Left lung (tissue), 14 donors: ENCODE measurements at places on chromosomes 2 and 18. TPM values are rescaled to one million over a fixed set of nuclear protein-coding genes. Genes with fewer than 3 reads are reported as not detected.

- no peak for DNase-seq
Observed at GRCh38 chr2:120863146-120863545, 127.5 kb downstream of the GLI2 start.

GRCh38 chr2:180539541-180539940 is 440.9 kb upstream of the UBE2E3 start:
- DNase-seq: no peak

DNA sequence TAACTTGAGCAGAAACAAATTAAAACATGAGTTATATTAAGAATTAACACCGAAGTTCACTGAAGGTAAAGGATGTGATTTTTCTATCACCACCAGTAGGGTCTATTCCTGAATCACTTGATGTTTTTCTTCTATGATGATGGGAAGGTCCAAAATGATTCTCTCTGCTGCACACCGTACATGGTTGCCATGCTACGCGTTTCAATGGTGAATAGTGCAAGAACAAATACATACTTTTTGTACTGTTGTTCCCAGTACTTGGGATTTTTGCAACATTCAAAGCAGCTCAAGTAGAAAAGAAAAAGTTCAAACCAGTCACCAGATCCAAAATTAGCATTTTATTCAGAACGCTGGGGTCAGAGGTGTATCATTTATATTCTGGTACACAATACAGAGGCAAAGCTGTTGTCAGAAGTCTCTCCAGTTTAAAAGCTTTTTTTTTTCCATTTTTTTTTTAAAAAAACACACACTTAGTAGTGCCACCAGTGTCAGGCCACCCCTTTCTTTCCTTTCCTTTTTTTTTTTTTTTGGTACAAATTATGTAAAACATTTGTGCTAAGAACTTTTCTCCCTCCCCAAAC is 226.2 kb downstream of the CDH2 start:
- DNase-seq: no peak

The MROH2A gene
- polyA plus RNA-seq: 0.27 TPM

GRCh38 chr2:235080101-235080500 is 128.3 kb downstream of the SH3BP4 start:
- no peak for DNase-seq

The C2orf81 gene
- polyA plus RNA-seq: 5.4 TPM

The GTF2A1L gene
- polyA plus RNA-seq: 0.68 TPM

The OTOS gene
- not detected for polyA plus RNA-seq

DNA sequence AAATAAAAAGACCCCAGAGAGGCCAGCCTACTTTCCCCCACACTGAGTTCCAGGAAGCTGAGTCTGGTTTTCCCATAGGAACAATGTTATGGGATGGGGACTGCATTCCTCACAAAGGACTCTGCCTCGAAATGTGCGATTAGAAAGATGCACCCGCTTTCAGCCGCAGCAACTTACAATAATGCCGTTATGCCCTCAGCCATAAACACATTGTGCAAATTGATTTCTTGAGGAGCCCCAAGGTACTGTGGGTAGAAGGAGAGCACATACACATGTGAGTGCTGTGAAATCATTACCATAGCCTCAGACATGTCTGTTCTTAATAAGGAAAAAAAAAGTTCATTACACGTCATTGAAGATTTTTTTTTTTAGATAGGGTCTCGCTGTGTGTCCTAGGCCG is 64.7 kb downstream of the AGAP1 start:
- DNase-seq: no peak

- peak; percentile 17 for DNase-seq
Observed at GRCh38 chr2:126527836-126528490, 128.0 kb upstream of the GYPC start.

The TNFAIP6 gene
- polyA plus RNA-seq: 2.3 TPM

DNA sequence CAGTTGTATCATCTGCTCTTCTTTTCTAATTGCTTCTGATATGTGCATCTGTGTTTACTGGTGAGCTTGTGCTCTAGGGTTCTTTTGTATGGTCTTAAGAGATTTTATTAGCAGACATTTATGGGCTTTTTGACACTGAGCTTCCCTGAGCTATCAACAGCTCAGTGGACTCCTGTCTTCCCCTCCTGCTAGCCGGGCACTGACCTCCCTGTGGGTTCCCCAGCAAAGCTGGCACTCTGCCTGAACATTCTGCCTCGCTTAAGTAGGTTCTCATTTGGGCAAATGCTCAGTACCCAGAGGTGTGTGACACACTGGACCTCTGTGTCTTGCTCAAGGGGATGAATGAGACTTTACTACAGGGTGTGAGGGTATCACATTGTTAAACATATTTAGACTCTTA is 15.8 kb downstream of the TRAF3IP1 start:
- DNase-seq: no peak

The INHA gene
- 1.1 TPM for polyA plus RNA-seq

DNA sequence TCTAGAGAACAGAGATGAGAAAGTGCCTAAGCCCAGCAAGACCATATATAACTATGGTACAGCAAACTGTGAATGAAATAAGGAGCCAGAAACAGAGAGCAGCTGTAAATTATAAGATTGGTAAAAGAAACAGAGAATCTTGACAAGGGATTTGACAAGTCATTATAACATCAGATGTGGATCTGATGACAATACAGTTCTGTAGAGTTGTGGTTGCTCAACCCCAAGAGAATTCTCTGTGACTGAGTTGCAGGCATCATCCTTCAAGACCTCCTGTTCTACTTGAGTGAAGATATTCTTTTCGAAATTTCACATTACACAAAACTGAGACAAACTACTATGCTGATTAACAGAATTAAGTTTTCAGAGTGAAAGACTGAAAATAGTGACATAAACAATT is 343.1 kb upstream of the SLC39A10 start:
- no peak for DNase-seq

GRCh38 chr2:85728883-85729824 is 24.6 kb upstream of the ATOH8 start:
- DNase-seq: peak; percentile 87

The G6PC2 gene
- not detected for polyA plus RNA-seq

DNA sequence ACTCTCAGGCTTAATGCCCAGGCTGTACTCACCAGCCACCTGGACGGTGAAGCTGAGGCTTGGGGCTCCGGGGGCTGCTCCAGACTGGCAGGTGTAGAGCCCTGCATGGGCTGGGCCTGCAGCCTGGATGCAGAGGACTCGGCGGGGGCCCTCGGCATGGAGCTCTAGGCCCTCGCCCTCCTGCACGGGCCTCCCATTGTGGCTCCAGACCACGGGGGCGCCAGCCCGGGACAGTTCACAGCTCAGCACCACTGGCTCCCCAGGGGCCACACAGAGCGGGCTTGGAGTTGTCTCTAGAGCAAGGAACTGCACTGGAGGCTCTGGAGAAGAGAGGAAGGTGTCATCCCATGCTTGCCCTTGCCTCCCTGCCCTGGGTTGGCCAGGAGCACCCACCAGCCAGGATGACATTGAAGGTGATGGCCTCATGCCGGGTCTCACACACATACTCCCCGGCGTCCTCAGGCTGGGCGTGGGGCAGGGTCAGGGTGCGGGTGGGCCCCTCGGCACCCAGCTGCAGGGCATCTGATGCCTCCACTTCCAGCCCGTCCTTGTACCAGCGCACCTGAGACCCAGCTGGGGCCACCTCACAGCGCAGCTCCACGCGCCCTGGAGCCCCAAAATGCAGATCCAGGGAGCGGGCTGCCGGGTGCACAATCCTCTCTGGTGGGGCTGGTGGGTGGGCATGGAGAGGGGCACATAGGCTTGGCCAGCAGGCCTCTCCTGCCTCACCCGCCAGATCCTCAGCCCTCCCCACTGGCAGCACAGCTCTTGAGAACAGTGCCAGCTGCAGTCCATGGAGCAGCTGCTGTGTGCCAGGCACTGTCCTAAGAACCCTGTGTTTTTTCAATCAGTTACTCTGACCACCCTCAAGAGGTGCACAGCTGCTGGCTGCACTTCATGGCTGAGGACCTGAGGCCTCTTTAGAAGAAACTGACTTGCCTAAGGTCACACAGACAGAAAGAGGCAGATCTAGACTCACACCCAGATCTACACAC is 13.3 kb downstream of the OBSL1 start:
- no peak for DNase-seq

DNA sequence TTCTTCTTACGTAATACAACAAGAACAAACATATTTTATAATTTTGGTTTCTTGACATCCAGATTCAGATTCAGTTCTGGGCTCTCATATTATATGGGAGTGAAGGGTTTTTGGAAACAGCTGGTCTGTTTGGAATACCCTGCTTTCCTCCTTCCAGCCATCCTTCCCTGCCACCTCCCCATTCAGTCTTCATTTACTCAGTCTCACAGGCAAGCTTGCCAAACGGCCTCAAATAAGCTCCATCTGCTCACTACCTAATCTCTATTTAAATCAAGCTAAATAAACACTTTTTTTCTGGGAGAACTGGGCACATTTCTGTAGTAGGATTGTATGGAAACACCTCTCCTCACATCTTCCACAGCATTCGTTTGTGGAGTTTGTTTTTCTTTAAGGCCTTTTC is 147.5 kb downstream of the RND3 start:
- DNase-seq: no peak

DNA sequence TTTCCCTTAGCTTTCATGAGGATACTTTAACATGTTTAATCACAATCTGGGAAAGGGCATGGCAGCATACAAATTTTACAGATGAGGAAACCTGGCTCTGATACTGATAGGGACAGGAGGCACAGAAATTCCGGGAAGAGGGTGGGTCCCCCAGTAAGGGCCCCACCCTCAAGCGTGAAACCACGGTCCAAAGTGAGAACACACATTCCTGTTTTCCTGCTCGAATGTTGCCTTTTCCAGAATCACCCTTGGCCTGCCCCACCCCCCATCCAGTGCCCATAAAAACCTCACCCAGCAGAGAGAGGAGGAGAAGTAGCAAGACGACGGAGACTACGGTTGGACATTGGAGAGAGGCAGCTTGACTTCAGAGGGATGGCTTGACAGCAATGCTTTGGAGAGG is 98.2 kb downstream of the HIBCH start:
- DNase-seq: no peak

- no peak for DNase-seq
Observed at GRCh38 chr2:118913131-118913802, 28.7 kb upstream of the MARCO start.

GRCh38 chr2:150750720-150751119 is 263.3 kb upstream of the RND3 start:
- no peak for DNase-seq

DNA sequence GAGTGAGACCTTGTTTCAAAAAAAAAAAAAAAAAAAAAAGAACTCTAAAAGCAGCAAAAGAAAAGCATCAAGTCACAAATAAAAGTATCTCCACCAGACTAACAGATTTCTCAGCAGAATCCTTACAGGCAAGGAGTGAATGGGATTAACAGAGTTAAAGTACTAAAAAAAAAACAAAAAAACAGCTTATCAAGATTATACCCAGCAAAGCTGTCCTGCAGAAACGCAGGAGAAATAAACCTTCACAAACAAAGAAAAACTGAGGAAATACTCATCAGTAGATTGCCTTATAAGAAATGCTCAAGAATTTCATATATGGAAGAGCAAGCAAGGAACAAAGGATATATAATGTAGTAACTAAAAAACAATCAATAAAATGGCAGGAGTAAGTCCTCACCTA is 35.6 kb downstream of the USP34 start:
- DNase-seq: no peak

DNA sequence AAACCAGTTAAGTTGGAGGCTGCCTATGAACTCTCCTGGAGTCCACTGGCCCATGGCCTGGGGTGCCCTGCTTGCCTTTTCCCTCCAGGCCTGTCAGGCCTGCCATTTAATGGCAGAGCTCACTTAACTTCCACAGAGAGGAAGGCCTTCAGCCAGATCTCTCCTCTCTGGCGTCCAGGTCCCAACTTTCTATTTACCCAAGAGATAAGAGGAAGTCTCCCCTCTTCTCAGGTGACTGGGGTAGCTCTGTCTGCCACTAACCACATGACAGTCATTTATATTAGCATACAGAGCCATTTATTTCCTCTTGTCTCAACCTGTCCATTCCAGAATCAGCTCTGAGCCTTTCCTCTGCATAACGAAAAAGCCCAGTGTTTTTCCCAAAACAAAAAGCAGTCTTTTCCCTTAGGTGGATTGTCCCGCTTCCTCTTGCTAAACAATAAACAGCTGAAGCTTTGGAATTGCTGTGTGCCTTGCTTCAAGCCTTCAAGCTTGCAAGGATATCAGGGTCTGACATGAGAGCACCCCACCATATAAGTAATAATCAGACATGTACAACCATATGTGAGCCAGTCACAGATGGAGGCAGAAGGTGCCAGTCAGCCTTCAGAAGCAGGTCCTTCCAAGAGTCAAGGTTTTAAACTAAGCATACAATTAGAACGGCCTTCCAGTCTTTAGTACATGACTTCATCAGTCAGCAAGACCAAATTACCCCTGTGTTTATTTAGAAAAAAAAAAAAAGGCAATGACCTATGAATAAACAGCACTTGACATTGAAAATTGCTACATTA is 71.2 kb upstream of the STPG4 start:
- no peak for DNase-seq

The GALR1 gene
- 0.07 TPM for polyA plus RNA-seq

DNA sequence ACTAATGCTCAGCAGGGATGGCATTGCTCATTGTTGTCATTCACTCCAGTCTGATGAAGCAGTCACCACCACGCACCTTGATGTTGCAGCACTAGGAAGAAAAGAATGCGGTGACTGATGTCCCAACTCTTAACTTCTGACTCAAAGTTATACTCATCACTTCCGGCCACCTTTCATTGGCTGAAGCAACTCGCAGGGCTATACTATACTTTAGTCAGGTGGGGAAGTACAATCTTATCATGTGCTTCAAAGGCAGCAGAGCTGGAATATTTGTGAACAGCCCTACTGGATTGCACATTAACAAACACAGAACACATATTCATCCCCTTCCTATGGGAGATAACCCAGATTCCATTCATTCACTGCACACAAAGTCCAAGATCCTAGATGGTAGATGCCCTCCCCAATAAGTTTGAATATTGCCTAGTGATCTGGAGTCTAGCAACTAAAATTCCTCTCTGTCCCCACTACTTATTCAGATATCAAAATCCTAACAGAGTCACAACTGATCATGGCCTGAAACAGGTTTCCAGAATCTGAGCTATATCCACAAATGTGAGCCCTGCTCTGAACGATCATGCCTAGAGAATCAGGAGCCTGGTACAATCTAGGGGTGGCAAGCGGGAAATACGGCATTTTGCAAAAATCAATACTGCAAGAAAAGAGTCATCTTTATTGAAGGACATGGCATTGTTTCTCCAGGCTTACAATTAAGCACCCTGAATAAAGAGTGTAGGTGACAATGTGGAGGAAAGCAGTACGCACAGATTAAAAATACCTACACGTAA is 3.4 kb upstream of the SPATS2L start:
- no peak for DNase-seq

The FTCDNL1 gene
- 0.09 TPM for polyA plus RNA-seq

DNA sequence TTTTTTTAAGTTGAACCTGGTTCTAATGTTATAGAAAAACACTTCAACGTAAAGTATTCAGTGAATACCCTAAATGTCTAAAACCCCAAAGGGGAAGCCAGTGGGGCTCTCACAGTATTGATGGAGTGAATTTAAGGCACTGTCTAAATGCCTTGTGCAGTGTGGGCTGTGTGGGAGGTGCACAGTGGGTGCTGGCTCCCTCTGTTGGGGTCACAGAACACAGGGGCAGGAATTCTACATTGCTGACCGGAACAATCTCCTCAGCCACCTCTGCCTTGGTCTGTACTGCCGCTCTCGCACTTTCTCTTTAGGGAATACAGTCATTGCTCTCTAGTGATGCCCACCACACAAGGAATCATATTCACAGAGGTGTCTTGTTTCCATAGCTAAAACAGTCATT is 45.4 kb downstream of the SPRED2 start:
- DNase-seq: no peak

GRCh38 chr2:67888351-67889005 is 174.3 kb downstream of the C1D start:
- DNase-seq: no peak

- no peak for DNase-seq
Observed at GRCh38 chr18:36769172-36769571, 59.6 kb downstream of the TPGS2 start.
